Stimulated activated CD8-positive, alpha-beta memory T cell treated with anti-CD3 and anti-CD28 coated beads, Interleukin-4, amount 100 ng/mL, for 48 hours (primary cell): ENCODE measurements at places on chromosomes 1 and 21.

DNA sequence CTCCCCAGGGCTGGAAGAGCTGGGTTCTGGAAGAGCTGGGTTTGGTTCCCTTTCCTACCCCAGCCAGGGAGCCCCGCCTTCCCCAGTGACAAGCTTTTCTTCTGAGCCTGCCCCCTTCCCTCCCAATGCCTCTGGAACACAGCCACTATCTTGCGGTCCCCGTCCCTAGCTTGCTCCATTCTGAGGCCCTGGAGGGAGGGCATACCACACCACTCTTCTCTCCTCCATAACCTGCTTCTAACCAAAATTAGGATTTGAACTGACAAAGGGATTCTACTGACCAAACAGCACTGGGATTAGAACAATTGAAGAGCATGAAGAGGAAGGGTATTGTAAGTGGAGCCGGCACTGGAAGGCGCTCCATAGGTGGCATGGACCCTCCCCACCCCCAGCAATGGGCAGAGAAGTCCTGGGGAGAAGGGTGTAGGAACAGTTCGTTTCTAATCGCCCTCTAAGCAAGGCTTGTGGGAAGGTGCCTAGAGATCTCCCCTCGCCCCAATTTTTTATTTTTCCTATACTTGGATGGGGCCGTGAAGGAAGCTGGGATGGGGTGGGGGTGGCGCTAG, 690 bp downstream of the C1orf216 start:
- peak; percentile 38 for DNase-seq

- no peak for DNase-seq
These were observed 278.5 kb downstream of the RPS6KC1 start for GRCh38 chr1:213329406-213330008.

DNA sequence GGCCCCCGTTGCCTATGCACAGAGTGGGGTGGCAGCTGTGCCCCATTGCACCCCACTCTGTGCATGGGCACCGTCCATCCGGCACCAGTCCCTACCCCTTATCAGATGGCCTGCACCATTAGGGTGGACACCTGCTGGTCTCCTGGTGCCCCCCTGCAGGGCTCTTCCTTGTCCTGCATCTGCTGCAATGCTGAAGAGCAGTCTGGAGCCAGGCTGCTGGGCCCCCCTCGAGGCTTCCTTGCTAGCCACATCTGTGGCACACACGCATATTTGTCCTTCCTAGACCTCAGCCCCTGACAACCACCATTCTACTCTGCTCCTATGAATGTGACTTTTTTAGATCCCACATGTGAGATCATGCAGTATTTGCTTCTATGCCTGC, 56.4 kb downstream of the COL18A1 start:
- DNase-seq: no peak

DNA sequence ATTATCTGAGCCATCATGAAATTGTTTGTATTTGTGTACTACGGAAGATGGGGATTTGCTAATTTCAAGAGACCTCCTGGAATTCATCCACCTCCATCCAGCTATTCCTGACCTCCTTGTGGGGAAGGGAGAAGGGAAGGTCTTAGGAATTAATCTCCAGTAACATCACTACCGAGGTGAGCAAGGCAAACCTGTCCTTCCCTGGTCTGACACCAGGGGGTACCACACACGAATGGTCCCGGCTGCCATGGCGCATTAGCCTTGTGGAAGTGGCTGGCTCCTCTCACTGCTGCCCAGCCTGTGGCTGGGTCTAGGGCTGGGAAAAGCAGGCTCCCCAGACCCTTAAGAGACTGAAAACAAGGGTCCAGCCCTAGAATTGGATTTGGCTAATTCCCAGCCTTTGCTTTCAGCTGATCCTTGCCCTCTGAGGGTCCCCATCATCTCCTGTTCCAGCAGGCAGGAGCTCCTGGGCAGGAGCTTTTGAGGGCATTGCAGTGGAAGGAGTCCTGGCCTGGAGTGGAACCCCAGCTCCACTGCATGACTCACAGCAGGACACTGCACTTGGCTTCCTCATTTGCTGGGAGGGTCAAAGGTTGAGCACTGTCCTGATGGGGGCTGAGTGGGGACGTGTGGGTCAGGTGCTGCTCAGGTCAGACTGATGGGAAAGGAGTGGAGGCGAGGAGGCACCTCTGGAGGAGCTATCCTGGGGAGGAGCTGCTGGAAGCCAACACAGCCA, 34.8 kb downstream of the RIMS3 start:
- peak; percentile 54 for DNase-seq

GRCh38 chr1:89855413-89856123, 34.7 kb downstream of the LRRC8D start:
- DNase-seq: no peak

- DNase-seq: no peak
These were observed 284.5 kb upstream of the USP25 start for GRCh38 chr21:15445327-15445726.

GRCh38 chr1:47847763-47848162, 149.4 kb downstream of the TRABD2B start:
- DNase-seq: no peak

DNA sequence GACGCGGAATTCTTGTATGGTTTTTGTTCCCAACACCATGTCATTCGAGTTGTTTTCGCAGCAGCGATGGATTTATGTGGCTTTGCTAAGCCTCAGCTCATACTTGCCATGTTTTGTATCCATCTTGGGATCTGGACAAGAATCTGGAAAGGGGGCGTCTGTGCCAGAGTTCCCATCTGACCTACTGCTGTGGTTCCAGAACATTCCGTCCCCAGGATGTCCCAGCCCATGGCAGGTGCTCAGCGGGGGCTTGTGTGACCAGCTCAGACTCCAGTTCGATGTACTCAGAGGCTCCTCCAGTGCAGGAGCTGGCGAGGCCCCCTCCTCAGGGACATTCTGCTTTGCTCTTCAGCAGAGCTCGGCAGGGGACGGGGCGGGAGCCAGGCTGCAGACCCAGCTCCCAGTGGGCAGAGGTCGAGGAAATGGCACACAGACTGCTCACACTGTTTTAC, 24.0 kb upstream of the ADARB1 start:
- DNase-seq: no peak
